NCI-H460 (cell line): ENCODE measurements at places on chromosomes 12 and 14.

DNA sequence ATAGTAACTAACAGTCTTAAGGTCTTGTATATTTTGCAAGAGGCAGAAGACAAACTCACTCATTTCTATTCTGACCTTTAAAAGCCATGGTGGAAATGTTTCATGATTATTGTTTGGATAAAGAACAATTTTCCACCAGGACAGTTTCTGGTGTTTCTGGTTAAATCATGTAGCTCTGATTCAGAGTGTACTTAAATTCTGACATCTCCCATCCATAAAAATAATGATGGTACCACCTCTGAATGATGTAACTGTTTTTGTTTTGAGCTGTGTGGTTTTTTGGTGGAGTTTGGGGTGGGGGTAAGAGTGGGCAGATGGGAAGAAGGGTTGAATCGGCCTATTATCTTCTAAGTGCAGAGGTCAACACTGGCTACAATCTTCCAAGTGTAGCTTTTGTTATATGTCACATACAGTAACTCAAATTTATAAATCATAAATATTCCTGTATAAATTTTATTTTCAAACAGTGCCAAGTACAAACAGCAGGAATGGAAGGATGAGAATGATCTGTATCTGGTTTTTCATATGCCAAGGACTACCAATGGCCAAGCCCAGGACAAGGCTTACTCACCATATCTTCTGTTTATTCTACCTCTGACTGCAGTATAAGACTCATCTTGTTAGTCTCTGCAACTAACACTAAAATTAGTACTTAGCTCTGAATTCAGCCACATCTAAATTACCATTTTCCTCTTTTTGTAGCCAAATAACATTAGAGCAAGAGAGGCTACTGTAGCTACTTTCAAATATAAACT is 108.7 kb downstream of the BCAT1 start:
- DNase-seq: no peak

- DNase-seq: no peak
These were observed 86.5 kb downstream of the DAAM1 start for GRCh38 chr14:59274991-59275391.

DNA sequence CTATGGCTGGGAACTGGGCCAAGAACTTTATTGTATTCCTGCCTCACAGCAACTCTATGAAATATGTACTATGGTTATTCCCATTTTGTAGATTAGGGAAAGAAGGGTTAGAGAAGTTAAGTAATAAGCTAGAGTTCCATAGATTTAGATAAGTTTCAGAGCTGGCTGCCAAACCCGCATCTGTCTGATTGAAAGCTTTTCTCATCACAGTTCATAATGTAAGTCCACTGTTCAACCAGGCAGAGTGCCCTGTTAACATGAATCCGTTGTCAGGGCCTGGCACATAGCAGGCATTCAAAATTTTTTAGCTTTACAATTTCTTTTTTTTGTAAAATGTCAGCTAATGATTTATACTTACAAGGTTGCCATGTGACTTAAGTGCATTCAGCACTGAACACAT is 467.3 kb downstream of the NRXN3 start:
- no peak for DNase-seq

DNA sequence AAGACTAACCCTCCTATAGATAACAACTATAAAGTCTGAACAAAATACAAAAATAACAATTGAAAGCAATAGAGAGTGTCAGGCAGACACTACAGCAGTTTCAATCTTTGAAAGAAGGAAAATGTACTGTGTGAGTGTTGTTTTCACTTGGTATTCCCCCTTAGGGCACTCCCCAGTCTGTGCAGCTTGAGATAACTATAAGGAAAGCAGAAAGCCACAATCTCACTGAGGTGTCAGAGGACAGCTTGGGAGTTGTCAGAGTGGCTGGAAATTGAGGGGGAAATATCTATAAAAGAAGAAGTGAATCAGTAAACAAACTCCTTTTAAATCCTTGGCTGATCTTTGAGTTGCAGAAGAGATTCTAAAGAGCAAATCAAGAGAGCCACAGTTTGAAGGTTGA is 364.8 kb downstream of the NELL2 start:
- DNase-seq: no peak

DNA sequence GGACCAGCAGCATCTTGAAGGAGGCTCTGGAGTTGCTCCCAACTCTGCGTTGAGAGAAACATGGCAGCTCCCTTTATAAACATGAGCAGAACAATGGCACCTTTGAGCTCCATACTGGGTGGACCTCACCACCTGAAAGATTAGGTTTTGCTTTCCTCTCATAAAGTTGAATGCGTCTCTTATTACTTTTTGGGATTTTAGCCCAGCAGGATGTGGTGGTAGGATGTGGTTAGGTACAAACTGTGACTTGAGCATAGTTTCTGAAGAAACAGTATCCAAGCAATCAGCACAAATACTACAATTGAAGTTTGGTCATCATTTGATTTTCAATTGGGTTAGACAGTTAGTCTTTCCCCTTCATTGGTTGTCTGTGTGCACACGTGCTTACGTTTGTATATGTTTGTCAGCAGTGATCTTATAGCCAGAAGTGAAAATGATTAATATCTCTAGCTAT is at the start of gene PRR4:
Gene PRR4, minus strand, starts transcription at position 51 of the 454 bp plus-strand sequence. Its CDS starts 38 bp downstream, at position 13.
- DNase-seq: no peak

DNA sequence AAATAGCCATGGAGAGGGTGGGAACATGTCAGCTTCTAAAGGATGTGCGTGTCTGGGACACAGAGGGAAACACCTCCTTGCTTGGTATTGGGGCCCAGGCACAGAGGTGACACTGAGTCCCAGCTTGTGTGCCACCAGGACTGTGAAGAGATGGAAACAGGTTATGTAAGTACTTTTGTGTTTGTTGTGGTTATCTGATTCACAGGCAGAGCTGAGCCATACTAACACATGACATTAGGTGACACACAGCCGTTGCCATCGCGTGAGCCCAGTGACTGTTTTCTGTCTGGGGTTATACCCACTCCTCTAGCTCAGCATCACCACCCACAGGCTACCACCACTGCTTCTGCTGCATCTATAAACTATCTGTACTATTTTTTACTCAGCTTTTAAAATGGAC is 12.1 kb upstream of the FLVCR2 start:
- no peak for DNase-seq
